ENCODE measurements at places on chromosomes 3 and 15.

DNA sequence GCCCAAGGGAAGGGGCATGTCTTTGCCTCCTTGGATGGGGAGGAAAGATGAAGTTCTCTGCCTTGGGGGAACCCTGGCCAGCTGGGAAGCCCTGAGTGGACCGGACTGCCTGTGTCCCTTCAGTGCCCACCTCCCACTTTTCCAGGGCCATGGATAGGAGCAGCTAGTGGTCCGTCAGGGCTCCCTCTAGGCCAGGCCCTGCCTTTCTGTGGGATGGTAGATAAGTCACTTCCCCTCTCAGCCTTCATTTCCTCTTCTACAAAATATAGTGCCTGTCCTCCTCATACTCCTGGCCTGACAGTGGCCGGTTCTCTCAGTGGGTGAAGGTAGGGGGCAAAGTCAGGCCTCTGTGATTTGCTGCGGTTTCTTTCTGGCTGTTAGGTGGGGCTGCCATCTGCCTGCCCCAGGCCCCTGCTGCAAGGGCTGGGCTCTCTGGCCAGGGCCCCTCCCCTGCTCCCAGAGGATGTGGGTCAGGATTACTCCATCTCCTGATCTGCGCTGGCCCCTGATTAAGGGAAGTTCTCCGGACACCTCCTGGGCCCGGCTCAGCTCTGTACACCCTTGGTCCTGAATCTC is 1.4 kb downstream of the PLEKHO2 start:
- peak; percentile 40 for DNase-seq

DNA sequence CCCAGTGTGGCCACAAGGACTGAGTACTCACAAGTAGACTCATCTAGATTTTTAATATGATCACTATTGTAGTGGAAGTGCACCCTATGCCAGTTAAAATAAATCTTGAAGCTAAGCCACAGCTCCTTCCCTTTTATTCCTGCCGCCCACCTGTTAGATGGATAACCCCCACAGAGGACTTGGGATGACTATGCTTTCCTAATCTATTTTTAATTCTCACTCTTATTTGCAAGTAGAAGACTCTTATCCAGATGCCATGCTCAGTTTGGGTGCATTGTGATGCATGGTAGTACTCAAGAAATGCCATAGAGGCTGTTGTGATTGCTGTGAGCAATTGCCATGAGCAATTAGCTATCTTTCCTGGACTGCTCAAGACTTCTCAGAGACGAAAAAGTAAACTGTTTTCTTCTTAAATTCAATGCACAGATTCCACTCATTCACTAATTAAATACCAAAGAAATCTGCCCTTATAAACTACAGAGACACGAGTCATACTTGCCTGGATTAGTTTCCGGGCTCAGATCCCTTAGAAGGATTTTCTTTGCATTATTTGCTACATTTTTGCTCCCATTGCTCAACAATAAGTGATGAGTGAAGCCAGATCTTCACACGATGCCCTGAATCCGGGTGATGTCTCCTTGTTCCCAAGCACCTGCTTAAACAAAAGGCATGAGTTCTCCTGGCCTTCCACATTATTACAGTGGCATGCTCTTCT is 472.1 kb downstream of the SOX2 start:
- DNase-seq: no peak

DNA sequence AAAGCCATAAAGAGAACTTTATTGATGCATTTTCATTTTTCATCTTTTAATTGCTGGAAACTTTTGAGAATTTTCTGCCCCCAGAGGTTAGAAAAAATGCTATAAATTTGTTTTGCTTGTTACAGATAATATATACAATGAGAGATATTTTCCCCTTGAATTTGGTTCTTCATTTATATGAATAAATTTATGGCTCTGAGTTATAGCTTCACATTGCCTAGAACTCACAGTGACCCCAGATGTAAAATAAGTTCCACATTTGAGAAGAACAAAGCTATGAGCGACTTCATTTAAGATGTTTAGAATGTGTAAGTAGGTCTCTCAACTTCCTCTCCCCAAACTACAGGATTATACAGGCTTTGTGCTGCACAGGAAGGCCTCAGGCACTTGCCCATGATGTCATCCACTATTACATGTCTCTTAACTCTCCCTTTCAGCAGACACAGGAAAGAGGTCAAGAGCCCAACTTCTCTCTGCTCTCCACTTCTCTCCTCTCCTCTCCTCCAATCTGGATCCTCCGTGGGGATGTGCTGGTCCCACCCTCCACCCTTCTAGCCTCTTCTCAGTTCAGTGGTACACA is 92.8 kb downstream of the DUT start:
- DNase-seq: no peak

GRCh38 chr3:177935047-177935446 is 601.2 kb upstream of the KCNMB2 start:
- DNase-seq: no peak

- no peak for DNase-seq
These were observed 966 bp upstream of the PKM start for GRCh38 chr15:72231833-72232478.

- no peak for DNase-seq
These were observed at the start of gene AGBL1 for GRCh38 chr15:86079508-86080266. AGBL1 (plus strand) TSS chr15:86079871.

DNA sequence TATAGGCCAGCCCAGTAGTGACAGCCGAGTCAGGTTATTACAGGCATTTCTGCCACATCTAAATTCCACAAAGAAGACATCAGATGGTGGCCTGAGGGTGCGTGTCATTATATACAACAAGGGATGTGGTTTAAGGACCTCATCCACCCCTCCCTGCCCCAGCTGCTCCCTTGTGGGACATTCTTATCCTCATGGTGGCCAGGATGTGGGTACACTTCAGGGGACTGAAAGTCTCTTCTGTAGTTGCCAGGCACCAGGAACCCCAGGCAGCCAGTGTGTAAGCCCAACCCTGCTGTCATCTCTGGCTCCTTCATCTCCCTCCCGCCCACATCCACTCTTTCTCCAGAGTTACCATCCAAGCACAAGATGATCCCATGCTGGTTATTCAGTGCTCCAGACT is 224.9 kb upstream of the TOPAZ1 start:
- peak; percentile 44 for DNase-seq

DNA sequence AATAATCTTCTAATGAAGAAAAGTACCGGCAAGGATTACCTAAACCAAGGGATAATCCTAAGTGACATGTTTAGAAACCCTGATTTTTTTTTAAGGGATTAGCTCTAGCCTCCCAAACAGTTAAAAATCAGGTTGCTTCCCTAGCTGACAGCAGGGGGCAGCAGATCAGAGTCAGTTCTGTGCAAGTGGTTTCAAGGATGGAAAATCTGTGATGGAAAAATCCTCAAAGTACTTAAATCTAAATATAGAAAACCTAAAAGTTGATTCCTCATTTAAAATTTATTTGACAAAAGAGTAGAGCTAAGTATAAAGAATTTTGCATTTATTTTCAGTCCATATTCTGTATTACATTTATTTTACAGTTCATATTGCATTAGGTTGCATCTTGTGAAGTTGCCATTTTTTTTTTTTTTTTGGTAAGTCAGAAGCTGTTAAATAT is 107.6 kb downstream of the PEX5L start:
- no peak for DNase-seq

DNA sequence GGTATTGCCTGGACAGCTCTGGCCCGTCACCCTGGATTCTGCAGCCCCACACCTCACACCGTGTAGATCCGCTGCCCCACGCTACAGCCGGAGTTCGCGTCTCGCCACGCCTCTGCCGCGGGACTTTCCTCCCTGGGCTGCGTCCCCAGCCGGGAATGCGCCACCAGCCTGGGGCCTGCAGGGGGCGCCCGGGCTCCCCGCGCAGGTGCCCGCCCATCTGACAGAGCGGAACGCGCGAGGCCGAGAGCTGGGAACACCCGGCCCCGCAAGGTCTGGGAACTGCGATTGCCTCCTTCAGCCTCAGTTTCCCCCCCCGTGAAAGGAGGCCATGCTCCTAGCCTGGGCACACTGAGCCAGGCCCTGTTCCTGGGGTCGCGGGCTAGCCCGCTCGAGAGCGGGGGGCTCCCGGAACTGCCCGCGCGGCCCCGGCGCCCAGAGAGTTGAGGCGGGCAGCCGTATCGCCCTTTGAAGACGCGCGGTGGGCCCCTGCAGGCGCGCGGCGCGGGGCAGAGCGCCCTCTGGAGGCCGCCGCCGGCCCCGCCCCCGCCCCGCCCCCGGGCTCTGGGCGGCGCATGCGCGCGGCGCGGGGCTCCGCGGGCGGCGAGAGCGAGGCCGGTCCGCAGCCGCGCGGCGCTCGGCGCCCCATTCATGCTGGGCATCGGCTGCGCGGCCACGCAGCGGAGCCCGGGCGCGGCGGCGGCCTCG is at the start of gene PLXNA1:
Gene PLXNA1 (plus strand): TSS at position 645 of the 705 bp plus-strand sequence. CDS start 5,479 bp downstream, outside the sequence.
- DNase-seq: peak; percentile 93

- no peak for DNase-seq
These were observed 316.8 kb upstream of the CTDSPL start for GRCh38 chr3:37544869-37545352.

DNA sequence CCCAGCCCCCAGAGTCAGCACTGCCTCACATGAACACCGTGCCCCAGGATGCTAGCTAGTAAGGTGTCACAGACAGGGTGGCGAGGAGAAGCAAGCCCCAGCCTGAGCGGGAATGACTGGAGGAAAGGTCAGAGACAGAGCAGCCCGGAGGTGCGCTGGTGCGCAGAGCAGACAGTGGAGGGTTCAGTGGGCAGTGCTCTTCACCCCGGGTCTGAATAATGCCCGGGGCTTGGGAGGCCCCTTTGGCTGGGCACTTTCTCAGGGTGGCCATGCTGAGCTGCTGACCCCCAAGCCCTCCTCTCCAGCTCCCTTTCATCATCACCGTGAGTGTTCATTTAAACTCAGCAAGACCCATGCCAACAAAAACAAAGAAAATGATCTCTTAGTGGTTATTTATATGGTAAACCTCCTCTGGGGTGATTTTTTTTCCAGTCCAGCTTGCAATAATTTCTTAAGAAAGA is 110.8 kb downstream of the VGLL4 start:
- no peak for DNase-seq

DNA sequence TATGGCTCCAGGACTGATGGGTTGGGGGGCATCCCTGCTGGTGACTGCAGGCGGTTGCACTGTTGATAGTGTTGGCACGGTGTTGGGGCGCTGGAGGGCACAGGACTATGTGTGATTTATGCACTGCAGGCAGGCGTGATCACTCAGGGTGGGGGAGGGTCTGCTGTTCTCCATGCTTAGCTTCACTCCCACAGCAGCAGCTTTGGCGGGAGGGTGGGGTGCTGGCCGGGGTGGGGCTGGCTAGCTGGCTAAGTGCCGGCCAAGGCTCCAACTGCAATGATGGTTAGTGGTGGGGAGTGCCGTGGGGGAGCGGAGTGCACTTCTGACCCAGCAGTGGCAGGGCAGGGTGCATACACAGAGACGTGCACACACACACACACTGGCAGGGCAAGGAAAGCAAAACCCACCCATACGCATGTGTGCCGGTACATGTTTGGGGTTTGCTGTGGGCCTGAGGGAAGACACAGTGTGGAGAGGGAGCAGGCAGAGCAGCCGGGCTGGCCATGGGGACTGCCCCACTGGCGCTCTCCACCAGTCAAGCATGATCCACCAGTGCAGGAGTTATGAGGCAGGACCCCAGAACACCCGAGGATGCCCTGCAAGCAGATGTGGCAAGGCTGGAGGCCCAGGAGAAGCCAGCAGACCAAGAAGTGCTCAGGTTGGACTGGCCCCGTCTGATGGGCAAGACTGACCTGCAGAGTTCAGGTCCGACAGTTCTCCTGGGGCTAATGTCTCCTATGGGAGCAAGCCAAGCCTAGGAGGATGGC is 16.5 kb upstream of the FGF7 start:
- no peak for DNase-seq

GRCh38 chr3:56761887-56762651 is 39.7 kb downstream of the ARHGEF3 start:
- no peak for DNase-seq

DNA sequence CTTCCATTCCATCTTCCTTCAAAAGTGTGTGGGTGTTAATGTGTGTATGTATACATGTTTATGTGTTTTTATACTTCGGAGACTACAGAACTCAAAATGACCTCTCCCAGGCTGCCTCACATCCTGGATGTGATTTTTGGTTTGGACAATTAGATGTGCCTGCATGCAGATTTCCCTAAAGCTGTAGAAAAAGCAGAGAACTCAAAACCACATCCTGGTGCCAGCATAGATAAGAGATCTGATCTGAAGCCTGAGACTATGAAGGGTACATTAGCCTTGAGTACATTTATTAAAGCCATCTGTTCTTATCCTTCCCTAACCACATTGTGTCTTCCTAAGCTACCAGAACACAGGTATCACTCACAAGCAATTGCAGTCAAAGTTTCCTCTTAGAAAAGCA is 319.4 kb upstream of the RASGRP1 start:
- DNase-seq: no peak

- DNase-seq: no peak
These were observed 70.8 kb upstream of the MBNL1 start for GRCh38 chr3:152197937-152198336.

- DNase-seq: no peak
These were observed 3.7 kb upstream of the SLC9C1 start for GRCh38 chr3:112297714-112298113.

GRCh38 chr15:60555291-60555690 is 76.3 kb upstream of the ICE2 start:
- DNase-seq: no peak

GRCh38 chr3:31980530-31981205 is 394 bp downstream of the OSBPL10 start:
- peak; percentile 62 for DNase-seq

- DNase-seq: no peak
These were observed 110.2 kb downstream of the RBPMS2 start for GRCh38 chr15:64665179-64665578.

- DNase-seq: no peak
These were observed 803.7 kb upstream of the ARRDC4 start for GRCh38 chr15:97156739-97157265.

DNA sequence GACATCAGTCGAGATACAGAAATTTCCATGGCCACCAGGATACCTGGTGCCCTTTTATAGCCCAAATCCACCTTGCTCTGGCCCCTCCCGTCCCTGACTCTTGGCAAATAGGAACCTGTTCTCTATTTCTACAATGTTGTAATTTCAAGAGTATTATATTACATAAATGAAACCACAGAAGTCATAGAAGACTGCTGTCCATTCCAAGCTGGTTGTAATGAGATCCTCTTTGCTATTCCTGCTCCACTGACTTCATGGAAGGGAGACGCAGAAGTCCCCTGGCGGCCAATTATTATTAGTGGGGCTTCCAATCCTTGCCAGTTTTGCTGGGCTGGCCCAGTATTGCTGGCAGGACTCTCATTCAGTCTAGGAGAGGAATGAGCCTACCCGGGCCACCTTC is 26.6 kb downstream of the DCP1A start:
- DNase-seq: no peak

- no peak for DNase-seq
These were observed 19.2 kb upstream of the SMAD6 start for GRCh38 chr15:66682865-66683264.

DNA sequence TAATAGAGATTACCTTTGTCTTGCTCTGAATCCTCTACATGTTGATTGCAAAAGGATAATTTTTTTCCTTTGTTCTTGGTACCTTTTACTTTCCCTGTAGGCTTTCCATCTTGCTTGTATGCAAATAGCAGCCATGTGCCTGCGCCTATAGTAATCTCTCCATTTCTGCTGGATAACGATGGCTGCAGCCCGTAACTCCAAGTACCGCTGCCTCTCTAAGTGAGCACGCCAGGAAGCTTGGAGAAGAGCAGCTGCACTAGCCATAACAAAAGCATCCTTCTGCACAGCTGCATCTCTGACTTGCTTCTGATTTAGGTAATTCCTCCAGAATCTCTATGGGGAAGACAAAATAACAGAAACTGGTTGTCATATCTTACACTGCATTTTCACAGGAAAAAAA is 89.3 kb downstream of the NR2E3 start:
- no peak for DNase-seq

GRCh38 chr15:62770752-62771151 is 271.8 kb upstream of the TPM1 start:
- no peak for DNase-seq

- no peak for DNase-seq
These were observed 47.1 kb upstream of the CTDSPL start for GRCh38 chr3:37814547-37814946.

Data from activated naive CD8-positive, alpha-beta T cell treated with anti-CD3 and anti-CD28 coated beads, Interleukin-2, amount 10 ng/mL, durations not matched to agents 7 days and 5 days (primary cell).